ENCODE measurements at places on chromosomes 13 and 19.

DNA sequence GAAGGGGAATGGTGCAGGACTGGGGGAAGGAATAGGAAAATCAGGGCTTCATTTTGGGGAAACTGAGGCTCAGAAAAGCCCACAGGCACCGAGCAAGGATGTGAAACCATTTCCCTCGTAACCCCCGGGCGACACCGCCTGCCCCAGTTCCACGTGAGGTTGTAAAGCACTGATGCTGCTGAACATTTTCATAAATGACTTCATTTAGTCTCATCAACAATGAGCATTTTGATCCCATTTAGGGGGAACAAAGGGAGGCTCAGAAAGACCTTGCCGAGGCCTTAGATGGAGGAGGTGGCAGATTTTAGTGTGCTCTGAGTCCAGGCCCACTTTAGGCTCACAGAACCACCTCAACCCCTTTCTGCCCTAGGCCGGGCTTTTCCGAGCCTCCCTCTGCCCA is 20.5 kb upstream of the FBXO27 start:
- DNase-seq, result no peak

GRCh38 chr19:17365361-17365760 is 11.8 kb downstream of the PLVAP start:
- DNase-seq, result no peak

DNA sequence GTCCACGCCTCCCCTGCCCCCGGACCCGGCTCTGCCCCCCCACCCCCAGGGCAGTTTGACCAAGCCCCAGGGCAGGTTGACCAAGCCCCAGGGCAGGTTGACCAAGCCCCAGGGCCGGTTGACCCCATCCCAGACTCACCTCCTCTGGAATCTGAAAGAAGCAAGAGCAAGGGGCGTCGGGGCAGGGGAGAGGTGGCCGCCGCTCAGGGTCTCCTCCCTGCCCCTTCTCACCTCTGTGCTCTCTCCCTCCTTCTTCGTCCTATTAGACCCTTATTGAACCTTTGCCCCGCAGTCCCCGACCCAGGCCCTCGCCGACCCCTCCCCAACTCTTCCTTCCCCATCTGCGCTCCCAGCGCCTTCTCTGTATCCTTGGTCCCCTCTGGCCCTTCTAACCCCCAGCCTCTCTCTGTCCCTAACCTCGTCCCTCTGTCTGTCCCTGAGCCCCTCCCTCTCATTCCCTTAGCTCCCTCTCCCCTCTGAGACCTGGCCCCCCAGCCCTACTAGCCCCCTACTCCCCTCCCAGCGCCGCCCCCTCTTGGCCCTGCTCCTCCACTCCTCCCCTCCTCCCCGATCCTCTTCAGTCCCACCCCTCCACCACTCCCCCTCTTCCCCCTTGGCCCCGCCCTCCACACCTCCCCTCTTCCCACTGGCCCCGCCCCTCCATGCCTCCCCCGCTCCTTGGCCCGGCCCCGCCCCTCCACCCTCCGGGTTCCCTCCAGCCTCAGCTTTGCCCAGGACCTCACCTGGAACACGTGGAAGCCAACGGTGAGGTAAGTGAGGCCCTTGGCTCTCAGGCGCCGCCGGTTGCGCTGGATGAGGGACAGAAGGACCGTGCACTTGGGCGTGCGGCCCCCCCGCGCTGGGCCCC is 7.6 kb downstream of the CAPN12 start:
- no peak for DNase-seq

DNA sequence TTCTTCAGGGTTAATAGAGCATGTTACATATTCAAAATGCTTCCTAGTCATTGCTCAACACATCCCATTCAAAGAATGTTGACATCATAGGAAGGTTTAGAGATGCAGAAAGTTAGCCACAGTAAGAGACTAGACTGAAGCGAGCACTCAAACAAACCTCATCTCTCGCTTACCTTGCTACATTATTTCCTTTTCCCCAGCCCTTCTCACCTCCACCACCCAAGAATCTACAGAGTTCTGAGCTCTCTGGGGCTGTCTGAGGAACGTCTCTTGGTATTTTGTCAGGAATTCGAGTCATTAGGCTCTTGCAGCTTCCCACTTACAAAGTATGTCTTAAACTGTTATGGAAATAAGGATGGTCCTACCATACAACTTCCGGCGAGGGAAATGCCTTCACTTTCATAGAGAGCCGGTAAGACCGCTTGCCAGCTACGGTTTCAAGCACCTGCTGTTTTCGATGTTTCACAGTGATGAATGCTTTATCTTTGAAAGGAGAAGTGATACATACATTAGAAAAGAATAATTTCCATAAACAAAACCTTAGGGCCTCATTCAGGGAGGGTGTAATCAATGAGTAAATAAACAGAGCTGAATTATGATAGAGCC is 65.1 kb downstream of the FLT1 start:
- no peak for DNase-seq

- DNase-seq, result no peak
Observed at GRCh38 chr19:39936020-39936419, 1.6 kb upstream of the FCGBP start.

DNA sequence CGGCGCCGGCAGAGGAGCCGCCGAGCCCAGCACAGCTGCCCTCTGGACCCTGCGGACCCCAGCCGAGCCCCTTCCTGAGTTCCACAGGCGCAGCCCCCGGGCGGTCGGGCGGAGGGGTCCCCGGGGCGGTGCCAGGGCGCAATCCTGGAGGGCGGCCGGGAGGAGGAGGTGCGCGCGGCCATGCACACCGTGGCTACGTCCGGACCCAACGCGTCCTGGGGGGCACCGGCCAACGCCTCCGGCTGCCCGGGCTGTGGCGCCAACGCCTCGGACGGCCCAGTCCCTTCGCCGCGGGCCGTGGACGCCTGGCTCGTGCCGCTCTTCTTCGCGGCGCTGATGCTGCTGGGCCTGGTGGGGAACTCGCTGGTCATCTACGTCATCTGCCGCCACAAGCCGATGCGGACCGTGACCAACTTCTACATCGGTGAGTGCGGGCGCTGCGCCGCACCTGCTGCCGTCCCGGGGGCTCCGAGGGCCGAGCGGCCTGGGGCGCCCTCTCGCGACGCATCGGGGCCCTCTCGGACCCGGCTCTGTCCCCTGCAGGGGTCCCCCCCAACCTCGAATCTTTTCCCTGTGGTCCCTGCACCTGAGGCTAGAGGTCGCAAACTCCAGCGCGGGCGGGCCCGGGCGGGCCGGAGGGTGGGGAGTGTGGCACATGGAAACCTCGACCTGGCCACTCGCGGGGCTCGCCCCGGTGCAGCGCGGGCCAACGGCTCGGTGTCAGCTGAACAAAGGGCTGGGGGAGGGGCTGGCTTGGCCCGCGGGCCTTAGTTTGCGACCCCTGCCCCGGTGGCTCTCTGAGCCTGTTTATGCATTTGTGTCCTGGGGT is at the start of gene KISS1R:
KISS1R (plus strand) TSS at position 11 of the 829 bp plus-strand sequence; CDS start at position 181, 170 bp downstream.
- DNase-seq, result no peak

- DNase-seq, result no peak
Observed at GRCh38 chr13:112688560-112689302, 1.1 kb upstream of the ATP11A start.

DNA sequence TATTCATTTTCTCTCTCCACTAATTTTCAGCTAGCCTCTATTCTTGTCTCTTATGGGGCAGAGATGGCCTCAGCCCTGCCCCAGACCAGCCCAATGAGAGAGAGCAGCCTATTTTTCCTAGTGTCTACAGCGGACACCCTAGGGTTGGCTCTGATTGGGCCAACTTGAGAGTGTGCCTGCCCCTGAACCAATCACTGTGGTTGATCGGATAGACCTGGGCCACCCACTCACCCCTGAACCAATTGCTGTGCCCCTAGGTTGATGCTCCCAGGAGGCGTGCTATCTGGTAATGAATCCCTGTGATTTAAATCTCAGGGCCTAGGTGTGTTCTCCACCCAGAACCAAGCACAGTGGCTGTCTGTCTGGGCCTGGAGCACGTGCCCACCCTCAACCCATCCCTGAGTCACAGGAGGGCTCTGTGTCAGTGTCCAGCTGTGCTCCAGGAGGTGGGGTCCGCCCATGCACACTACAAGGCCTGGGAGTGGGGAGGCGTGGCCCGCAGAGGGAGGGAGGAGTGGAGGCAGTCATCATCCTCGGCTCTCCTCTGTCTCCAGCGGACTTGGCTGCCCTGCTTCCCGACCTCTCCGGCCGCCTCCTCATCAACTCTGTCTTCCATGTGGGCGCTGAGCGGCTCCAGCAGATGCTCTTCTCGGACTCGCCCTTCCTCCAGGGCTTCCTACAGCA is 14.9 kb upstream of the SCN1B start:
- DNase-seq, result no peak

DNA sequence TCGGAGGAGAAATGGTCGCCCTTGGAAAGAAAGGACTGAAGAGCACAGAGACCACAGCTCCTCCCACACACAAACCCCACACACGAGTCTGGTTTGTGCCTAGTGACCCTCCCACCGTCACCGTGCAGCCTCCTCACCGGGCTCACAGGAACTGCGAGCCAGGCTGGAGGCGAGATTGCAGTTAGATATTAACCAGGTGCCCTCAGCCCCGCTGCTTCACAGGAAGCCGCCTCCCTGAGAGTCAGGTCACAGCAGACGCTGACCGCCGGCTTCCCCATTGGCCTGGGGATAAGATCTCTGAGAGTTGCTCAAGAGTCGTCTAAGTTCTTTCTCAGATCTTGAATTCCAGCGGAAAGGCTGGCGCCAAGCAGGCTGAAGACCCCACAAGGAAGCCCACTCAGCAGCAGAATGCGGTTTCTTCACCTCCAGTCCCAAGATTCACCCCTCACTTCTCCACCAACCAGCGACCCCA is 870 bp downstream of the ZNF44 start:
- peak; percentile 1 for DNase-seq

DNA sequence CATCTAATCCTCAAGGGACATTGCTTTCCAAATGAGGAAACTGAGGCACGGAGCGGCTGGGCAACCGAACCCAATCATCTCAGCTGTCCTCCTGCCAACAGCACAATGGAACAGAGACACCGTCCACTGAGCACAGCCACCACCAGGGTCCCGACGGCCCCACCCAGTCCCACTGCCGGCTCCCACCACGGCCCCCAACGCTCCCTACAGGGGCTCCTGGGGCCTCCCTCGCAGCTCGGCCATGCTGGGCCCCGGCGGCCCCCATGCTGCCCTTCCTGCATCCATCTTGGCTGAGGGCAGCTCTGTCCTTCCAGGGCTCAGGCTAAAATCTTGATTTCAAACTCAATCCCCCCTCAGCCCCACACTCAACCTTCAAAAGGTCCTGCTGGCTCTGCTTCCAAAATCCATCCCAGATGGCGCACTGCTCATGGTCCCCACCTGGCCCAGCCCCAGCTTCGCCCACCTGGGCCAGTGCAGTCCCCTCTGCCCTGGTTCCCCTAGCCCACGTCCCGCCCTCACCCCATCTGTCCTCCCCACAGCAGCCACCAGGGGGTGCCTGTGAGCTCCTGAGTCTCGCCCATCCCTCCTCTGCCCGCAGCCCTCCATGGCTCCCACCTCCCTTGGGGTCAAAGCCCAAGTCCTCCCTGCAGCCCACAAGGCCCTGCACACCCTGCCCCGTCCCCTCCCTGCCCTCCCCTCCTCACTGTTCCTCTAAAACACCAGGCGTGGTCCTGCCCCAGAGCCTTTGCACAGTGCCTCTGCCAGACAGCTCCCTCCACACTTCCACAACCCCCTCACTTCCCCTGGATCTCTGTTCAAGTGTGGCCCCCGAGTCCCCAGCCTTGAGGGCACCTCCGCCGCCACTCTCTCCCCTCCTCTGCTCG is 7.9 kb downstream of the PIP5K1C start:
- no peak for DNase-seq

DNA sequence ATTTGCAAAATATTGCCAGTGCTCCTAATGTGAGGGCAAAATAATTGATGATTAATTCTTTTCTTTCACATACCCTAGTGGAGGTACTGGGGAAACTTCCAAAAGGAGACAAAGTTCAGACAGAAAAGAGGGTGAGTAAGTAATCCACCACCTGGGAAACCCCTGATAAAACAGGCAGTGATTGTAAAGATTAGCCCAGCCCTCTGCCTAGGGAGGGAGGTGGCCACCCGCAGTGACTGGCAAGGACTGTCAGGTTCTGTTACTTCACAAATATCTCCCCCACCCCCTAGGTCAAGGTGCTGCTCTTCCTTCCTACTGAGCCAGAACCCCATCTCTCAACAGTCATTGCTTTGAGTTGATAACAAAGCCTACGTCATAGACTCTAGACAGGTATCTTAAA is 239.7 kb downstream of the DNAJC15 start:
- DNase-seq, result no peak

- DNase-seq, result no peak
Observed at GRCh38 chr19:48512504-48513288, 1.1 kb upstream of the LMTK3 start.

Measured in AG09309 (cell line).